ENCODE measurements at places on chromosomes 6 and 20. TPM values are rescaled to one million over a fixed set of nuclear protein-coding genes. Genes with fewer than 3 reads are reported as not detected.

- ATAC-seq: no peak
Observed at GRCh38 chr6:150664091-150664490, 64.4 kb downstream of the PLEKHG1 start.

- no peak for ATAC-seq
Observed at GRCh38 chr6:129644567-129645015, 65.4 kb downstream of the ARHGAP18 start.

DNA sequence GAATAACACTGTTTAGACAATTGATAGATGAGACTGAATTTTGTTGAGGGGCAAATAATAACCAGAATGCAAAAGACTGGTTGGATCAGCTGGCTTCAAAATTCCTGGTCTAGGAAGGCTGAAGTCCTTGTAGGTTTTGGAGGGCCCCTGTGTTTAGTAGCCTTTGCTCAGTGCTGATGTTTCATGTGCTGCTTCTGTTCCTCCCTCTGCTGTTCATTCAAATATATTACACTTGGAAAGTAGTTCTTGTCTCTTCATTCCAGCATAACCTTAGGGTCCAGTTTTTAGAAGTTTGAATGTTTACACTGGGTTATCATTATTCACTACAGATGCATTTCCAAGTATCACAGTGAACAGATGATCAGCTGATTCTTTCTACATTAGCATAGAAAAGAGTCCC, 72.5 kb downstream of the FLRT3 start:
- ATAC-seq: no peak

- peak; percentile 36 for ATAC-seq
Observed at GRCh38 chr6:140043357-140043756, 668.9 kb upstream of the CITED2 start.

DNA sequence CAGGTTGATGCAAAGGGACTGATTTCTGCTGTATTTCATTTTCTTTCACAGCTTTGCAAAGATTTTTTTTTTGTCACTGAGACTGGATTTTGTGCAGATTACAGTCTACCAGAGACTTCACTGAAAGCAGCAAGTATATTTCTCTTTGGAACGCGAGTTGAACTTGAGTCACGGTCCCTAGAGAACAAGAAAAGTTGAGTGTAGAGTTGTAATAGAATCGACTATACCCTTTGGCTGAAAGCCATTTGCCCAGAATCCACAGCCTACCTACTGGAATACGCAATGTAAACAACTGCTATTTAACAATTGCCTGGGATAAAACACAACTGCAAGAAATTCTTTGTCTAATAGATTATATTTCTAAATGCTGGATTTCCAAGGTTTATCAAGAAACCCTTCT, 520.6 kb downstream of the HDGFL1 start:
- ATAC-seq: no peak

DNA sequence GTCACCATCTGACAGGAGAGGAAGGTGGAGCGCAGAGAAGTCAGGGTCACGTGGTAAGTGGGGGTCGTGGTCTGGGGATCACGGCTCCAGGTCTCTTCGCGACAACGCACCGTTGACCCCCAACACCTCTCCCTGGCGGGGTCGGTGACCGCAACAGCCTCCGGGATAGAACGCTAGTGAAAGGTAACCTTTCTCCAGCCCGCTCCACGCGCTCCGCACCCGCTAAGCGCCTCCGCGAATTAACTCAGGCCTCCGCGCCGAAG, 600 bp upstream of the SYNJ2 start:
- ATAC-seq: no peak

GRCh38 chr20:7437311-7437710, 502.9 kb downstream of the HAO1 start:
- ATAC-seq: no peak

- ATAC-seq: peak; percentile 92
Observed at GRCh38 chr6:18415671-18416340, 28.7 kb downstream of the RNF144B start.

GRCh38 chr6:45555981-45556771, 178.4 kb upstream of the SUPT3H start:
- peak; percentile 58 for ATAC-seq

- ATAC-seq: no peak
Observed at GRCh38 chr6:140271759-140272377, 897.4 kb upstream of the CITED2 start.

- ATAC-seq: no peak
Observed at GRCh38 chr6:37988127-37988526, 168.6 kb downstream of the ZFAND3 start.

GRCh38 chr6:133893946-133894345, 5.0 kb downstream of the TCF21 start:
- no peak for ATAC-seq

DNA sequence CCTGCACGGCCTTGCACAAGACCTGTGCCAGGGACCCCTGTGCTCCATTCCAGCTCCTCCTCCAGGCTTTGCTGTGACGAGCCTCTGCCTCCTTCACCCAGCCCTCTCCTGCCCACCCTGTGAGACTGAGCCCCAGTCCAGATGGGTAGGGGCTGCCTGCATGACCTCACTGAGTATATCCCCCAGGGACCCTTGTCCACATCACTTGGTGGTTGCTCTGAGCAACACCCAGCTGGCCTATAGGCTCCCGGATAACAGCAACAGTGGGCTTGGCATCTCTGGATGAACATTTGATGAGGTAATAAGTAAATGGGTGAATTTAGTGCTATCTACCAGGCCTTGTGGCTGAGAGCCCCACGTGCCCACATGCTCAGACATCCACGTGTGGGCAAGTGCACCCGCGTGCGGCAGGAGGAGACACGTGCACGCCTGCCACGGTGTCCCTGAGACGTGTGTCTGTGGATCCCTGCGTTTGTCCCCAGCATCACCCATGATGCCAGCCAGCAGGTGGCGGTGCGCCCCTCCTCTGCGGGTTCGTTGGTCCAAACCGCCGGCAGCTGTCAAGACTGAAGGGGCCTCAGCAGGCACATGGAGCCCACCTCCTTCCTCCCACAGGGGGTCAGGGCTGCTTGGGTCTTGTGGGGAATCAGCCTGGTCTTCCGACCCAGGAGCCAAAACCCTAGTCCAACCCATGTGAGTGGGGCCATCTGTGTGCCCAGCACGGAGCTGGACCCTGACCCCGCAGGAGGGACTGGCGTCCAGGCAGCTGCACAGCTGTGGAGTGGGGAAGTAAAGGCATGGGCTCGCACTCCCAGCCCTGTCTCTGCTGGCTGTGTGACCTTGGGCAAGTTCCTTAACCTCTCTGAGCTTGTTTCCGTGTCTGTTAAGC, 45.9 kb downstream of the FGD2 start:
- peak; percentile 75 for ATAC-seq

DNA sequence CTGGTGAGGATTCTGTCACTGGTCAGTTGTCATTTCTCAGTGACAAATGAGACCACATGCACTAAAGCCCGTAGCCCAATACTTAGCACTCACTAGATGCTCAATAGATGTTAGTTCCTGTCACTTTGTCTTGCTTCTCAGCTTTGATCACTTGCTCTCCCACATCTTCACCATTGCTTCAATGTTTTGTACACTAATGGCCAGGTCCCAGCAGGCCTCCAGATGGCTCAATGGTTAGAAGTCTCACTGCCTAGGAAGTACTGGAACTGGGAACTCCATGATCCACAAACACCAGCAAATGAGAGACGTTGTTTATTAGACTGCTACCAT, 502.8 kb upstream of the JARID2 start:
- no peak for ATAC-seq

GRCh38 chr6:7051780-7052442, 55.9 kb upstream of the RREB1 start:
- ATAC-seq: peak; percentile 60

- ATAC-seq: no peak
Observed at GRCh38 chr6:17511580-17511979, 88.5 kb upstream of the FAM8A1 start.

GRCh38 chr6:21690489-21690888, 96.9 kb downstream of the SOX4 start:
- no peak for ATAC-seq

DNA sequence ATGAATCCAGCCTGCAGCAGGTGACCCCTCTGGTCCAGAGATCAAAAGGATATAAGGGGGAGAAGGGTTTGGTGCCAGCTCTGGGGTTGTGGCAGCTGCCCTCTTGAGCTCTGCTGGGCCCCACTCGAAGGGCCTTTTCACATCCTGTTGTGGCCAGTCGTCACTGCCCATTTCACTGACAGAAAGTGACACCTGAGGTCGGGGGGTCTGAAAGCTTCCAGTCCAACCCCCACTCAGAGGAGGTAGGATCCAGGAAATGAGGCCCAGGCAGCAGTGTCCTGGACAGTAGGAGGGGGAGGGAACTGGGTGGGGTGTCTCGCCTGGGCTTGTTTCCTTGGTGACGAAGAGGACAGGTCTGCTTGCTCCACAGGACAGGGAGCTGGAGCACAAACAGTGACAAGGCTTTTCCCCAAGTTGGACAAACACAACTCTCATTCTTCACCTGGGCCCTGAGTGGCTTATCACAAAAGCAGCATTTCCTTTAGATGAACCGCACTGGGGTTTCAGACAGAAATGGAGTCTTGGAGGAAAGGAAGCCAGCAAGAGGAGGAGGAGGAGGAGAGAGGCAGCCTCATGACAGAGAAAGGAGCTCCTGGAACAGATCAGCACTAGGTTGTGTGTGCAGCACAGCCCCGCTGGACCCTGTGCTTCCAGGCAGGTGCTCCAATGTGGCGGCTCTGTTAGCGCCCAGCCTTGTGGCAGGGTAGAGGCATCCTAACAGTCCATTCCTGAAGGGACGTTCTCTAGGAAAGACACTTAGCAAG, 11.0 kb downstream of the FRS3 start:
- ATAC-seq: peak; percentile 24

DNA sequence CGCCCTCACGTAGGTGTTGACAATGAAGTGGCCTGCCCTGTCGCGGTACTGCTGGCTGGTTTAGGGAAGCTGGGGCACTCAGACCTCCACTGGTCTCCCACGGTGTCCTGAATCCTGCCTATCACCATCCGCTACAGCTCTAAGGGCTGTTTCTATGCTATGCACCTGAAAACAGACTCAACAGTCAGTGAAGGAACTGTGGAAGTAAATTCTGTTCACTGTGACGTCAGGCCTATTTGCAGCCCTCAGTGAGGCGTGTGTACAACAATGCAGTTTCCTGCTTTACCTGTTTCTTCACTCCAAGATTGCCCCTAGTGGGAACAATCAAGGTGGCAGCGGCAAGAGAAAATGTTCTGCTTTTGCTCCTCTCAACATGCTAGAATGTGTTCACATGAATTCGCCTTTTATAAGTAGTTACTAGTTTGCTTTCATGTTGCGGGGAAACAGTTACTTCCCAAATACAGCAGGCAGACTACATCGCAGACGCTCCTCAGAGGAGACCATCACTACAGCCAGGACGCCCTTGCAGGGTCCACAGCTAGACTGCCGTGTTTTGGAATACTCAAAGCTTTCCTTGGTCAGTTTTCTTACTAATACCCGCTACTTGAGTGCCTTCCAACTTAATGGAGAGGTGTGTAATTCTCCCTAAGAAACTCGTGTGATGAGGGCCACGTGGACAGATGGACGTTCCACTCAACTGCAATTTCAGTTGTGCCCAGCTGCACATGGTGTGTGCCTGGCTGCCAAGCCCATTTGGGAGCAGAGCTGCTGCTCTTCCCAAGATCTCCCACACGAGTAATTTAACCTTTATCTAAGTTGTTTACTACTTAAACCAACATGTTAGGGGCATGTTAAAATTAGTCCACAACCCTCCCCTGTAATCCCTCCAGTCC, 25.4 kb downstream of the DIDO1 start:
- no peak for ATAC-seq

GRCh38 chr6:82711105-82711827, 347.6 kb downstream of the TPBG start:
- ATAC-seq: peak; percentile 81

GRCh38 chr20:19555726-19556125, 202.3 kb upstream of the RIN2 start:
- no peak for ATAC-seq

GRCh38 chr20:8523684-8524083, 391.6 kb downstream of the PLCB1 start:
- no peak for ATAC-seq

DNA sequence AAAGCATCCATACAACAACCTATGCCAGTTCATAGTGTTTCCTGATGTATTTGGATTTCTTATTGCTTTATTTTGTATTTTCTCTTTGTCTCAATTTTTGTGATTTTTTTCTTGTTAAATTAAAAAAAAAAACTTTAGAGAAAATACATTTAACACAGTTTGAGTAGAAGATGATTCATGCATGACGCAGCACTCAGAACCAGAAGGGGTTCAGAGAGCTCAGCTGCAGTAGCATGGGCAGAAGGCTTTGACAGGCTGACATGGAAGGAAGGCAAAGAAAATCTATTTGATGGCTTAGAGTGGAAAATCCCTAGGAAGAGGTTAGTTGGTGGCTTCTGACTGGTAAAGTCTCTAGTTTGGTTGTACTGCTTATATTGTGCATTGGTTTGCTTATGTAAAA, 207.2 kb upstream of the STXBP5 start:
- ATAC-seq: no peak

- ATAC-seq: no peak
Observed at GRCh38 chr20:62702895-62703852, 5.5 kb upstream of the NTSR1 start.

- no peak for ATAC-seq
Observed at GRCh38 chr20:45103072-45103471, 2.1 kb upstream of the KCNS1 start.

DNA sequence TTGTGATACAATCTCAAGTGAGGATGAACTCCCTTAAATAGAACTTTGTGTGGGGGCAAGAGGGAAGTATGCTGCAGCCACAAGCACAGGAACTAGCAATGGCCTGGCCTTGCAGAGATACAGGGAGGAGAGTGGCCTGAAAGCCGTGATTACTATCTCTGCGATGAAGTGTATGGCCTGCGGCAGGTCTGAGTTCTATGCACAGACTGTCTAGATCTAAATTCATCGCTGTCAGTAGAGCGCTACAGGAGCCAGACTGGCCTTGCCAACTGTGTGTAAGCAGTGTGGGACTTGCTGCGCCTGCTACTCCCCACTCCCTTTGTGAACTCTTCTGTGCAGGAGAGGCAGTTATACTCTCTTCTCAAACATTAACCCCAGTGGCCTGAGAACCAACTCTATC, 997.0 kb downstream of the GRIK2 start:
- no peak for ATAC-seq

GRCh38 chr6:130760006-130760405, 67.2 kb upstream of the SMLR1 start:
- ATAC-seq: no peak

DNA sequence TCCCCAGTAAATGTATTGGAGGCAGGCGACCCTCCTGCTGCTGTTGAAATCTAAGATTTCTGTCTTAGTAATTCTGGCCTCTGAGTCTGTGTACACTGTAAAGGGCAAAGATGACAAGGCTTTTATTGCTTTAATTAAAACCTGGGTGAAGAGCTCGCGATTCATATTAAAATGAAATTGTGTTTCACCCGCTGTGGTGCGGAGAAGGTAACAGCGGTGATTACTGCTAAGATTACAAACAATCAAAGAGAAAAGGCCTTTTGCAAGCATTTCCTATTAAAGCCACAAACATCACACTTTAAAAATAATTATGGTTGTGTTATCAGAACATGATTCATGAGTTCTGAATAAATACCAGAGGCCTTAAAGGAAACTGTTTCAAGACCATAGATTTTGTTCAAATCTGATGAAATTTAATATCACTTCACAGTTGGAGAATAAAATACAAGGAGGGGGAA, 69.3 kb downstream of the TOX2 start:
- no peak for ATAC-seq

Gene SLC13A3
- total RNA-seq: 1.6 TPM

Gene PRL
- not detected for total RNA-seq

Gene CRIP3
- total RNA-seq: not detected

Gene METTL24
- 21.1 TPM for total RNA-seq

Gene PABPC1L
- 3.4 TPM for total RNA-seq

Gene NMBR
- not detected for total RNA-seq

Gene CALHM4
- not detected for total RNA-seq

Gene HEY2
- total RNA-seq: 1.9 TPM

Gene KCNB1
- total RNA-seq: 40.8 TPM

Gene ARG1
- not detected for total RNA-seq

Gene TMC2
- total RNA-seq: 0.35 TPM

Gene SIGLEC1
- total RNA-seq: 10.1 TPM
